ENCODE measurements at places on chromosomes 11 and 22.

- DNase-seq, result peak; percentile 33
Measured at GRCh38 chr11:117678658-117679406, 118.2 kb downstream of the DSCAML1 start.

- DNase-seq, result no peak
Measured at GRCh38 chr11:60208146-60208895, 25.4 kb upstream of the MS4A6A start.

GRCh38 chr11:110962921-110963320 lies 250.7 kb upstream of the ARHGAP20 start:
- no peak for DNase-seq

DNA sequence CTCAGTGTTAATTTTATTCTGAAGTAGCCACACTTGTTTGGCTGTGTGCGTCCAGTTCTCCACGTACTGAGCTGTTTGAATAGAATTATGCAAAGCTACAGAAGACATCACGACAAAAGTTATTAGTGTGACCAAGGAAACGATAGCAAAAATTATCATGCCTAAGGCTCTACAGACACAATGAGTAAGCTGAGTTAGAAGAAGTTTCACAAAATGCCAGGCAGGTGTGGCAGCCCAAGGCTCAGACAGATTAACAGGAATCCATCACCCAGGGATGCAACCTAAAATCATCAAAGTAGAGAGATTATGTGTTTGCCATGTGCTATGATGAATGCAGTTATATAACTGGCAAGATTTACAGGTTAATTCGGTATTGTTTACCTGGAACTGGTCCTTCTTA lies 73.1 kb upstream of the INCENP start:
- DNase-seq, result no peak

GRCh38 chr11:43687120-43687791 lies 6.7 kb downstream of the HSD17B12 start:
- DNase-seq, result no peak

DNA sequence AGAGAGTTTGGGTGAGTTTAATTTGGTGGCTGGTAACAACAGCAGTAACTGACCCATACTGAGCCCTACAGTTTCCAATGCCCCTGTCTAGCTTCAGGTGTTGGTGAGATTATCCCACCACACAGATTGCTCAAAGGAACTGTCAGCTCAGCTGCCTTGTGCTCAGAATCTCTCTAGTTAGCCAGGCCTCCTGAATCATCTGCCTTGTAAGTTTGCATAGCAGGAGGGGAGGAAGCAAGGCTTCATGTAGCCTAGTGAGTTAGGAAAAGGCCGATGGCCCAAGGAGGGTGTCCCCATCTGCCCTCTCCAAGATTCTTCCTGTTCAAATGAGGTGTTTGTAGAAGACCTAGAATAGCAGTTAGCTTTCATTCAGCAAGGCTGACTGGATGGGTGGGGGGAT lies 74.3 kb downstream of the MICAL2 start:
- DNase-seq, result no peak

DNA sequence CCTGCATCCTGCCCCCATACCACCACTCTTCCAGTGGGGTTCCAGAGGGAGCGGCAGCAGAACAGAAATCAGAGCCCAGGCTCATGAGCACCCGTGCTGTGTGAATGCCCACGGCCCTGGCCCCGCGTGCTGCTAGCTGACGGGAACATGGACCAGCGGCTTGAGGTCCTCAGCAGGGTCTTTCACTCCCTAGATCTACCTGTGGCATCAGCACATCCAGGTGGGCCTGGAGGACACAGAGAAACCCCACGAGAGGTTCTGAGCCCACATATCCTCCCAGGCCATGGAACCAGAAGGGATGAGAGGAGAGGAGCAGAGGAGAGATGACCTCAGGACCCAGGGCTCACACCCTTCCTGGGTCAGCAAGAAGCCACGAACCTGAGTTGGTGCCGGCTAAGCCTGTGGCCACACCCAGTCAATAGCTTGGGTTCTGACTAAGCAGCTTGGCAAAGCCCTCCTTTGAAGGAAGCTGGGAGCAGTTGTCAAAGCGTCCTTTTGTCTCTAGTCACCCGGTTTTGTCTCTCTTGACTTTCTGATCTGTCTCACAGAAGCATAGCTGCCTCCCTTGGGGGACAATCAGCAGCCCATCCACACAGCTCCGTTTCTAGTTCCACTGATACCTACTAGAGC lies 89.3 kb upstream of the LMO1 start:
- DNase-seq, result no peak

- no peak for DNase-seq
Measured at GRCh38 chr11:9347100-9347499, 32.7 kb upstream of the TMEM41B start.

- no peak for DNase-seq
Measured at GRCh38 chr11:66325263-66325671, 8.4 kb upstream of the CD248 start.

DNA sequence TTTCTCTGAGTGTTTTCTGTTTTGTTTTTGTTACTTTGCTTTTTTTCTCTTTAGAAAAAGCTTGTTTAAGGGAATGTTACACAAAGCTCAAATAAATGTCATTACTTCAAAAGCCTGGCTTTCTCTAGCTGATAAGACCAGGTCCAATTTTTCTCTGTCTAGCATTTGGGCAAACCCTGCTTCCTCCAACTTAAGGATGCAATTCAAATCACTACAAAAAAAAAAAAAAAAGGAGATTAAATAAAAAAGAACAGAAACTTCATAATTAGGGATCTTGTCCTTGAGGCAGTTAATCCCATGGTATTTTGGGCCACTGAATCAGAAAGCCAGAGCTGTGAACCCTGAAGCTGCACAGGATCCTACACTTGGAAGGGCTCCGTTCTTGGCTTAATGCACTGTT lies 480.8 kb upstream of the KIRREL3 start:
- no peak for DNase-seq

DNA sequence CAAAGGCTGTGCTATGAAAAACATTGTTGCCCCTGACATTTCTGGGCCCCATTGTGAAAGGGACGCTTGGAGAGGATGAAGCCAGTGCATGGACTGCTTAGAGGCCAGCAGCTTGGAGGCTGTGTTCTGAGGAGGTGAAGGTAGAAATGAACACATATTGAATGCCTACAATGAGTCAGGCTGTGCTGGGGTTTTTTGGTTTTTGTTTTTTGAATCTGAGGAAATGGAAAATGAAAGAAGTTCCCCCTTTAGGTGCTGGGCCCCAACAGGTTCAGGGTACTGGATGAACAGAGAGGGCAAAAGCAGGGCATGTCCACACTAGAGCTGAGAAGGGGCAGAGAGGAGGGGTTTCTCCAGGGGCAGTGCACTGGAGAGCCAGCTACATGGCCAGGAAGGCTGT lies 166.1 kb upstream of the API5 start:
- DNase-seq, result no peak

- no peak for DNase-seq
Measured at GRCh38 chr11:102729849-102730815, 5.4 kb upstream of the MMP8 start.

DNA sequence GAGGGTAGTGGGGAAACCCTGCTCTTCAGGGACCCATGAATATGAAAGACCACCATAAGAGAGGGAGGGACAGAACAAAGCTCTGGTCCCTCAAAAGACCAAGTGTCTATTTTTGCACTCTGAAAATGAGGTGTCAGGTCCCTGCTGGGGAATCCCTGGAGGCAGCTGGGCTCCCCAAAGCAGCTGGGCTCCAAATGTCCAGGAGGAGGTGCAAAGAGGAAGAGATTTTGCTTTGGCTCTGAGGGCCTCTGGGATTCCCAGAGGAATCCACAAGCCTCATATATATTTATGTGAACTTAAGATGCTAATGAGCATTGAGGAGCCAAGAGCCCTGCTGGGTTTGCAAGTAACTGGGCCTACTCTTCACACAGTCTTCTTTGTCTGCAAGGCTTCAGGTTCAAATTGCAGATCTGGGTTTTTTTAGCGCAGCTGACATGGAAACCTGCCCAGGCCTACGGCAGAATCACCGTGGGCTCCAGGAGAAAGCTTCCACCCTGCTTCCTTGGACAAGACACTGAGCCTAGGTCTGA lies 26.0 kb downstream of the CLMP start:
- DNase-seq, result no peak

- DNase-seq, result no peak
Measured at GRCh38 chr11:129208863-129209262, 16.7 kb upstream of the ARHGAP32 start.
